ENCODE measurements at places on chromosomes 2 and 18. TPM values are rescaled to one million over a fixed set of nuclear protein-coding genes. Genes with fewer than 3 reads are reported as not detected.

HMSD gene
- total RNA-seq, result not detected

ALLC gene
- total RNA-seq, result not detected

ACADL gene
- 0.26 TPM for total RNA-seq

HK2 gene
- total RNA-seq, result 20.6 TPM

TBR1 gene
- total RNA-seq, result not detected

DCDC2C gene
- total RNA-seq, result not detected

CAPN14 gene
- total RNA-seq, result 0.16 TPM

GALNT5 gene
- 30.1 TPM for total RNA-seq

NR4A2 gene
- 0.32 TPM for total RNA-seq

SAG gene
- total RNA-seq, result not detected

DES gene
- 2.4 TPM for total RNA-seq

EFEMP1 gene
- total RNA-seq, result 520 TPM

AFF3 gene
- 0.34 TPM for total RNA-seq

KCNG2 gene
- 1.9 TPM for total RNA-seq

EML6 gene
- 0.17 TPM for total RNA-seq

MBP gene
- 18.8 TPM for total RNA-seq

LRRTM4 gene
- 0.16 TPM for total RNA-seq

STK11IP gene
- 15.1 TPM for total RNA-seq

PTH2R gene
- total RNA-seq, result not detected

PRKCE gene
- total RNA-seq, result 12.5 TPM

PARD6G gene
- 2.0 TPM for total RNA-seq

SRD5A2 gene
- not detected for total RNA-seq

IL1RL2 gene
- total RNA-seq, result 2.2 TPM

MPP4 gene
- total RNA-seq, result 0.43 TPM

PDE1A gene
- total RNA-seq, result 27.9 TPM

SLC40A1 gene
- total RNA-seq, result 76.7 TPM

MYO7B gene
- total RNA-seq, result not detected

INPP4A gene
- 32.4 TPM for total RNA-seq

G6PC2 gene
- not detected for total RNA-seq

MC5R gene
- not detected for total RNA-seq

TMEM37 gene
- total RNA-seq, result 0.32 TPM

RAX gene
- not detected for total RNA-seq

ACTG2 gene
- 0.95 TPM for total RNA-seq

CTNNA2 gene
- total RNA-seq, result not detected

SLC30A3 gene
- total RNA-seq, result not detected

FAM237A gene
- not detected for total RNA-seq

CHRNG gene
- not detected for total RNA-seq

ALPP gene
- not detected for total RNA-seq

BCL2 gene
- total RNA-seq, result 0.86 TPM

CYP1B1 gene
- total RNA-seq, result 76.6 TPM

PRSS56 gene
- not detected for total RNA-seq

UGT1A1 gene
- total RNA-seq, result not detected

IL1R2 gene
- 0.79 TPM for total RNA-seq

ANKRD30BL gene
- total RNA-seq, result not detected

PTPRM gene
- total RNA-seq, result 38.7 TPM

DTNA gene
- 19.1 TPM for total RNA-seq

CHN1 gene
- 19.1 TPM for total RNA-seq

AMER3 gene
- under 0.01 TPM for total RNA-seq

All from bronchial smooth muscle cell (primary cell).